ENCODE measurements at places on chromosomes 7 and 10.

GRCh38 chr7:46054272-46054671 is 133.2 kb upstream of the IGFBP3 start:
- DNase-seq, result no peak

GRCh38 chr7:94252971-94253370 is 141.7 kb upstream of the COL1A2 start:
- no peak for DNase-seq

DNA sequence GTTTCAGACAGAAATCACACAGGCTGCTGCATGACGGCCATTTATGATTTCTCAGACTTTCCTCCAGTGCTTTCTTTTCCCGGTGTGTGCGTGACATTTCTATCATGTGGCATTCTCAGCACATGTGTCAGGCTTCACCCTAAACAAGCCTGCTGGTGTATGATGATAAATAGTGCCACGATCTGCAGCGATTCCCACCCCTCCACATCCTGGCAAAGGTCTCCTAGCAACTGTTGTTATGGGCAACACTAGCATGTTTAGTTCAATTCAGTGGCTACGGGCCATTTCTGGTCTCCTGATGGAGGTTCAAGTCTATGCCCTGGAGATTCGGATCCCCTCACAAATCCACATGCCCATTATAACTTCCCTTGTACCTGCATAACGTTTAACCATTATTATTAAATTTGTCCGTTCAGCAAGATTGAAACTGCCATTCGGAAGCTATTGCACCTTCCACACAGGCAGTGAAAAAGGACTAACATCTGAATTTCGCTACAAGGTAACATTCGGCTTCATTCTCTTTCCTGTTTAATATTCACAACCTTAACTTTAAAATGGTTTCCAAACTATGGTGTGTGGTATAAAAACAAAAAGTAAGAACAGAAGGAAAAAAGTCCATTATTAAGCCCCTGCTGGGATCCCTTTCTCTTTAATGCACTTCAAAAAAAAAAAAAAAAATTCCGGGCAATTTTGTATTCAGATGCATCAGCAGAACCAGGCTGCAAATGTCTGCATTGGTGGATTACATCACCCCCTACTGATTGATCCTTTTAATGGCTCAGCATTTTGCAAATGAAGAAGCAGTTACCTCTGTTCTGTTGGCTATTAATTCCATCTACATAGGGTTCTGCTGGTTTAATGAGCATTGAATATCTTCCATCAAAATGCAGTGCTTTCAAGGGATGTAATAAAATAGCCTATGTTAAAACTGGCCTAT is 90.2 kb downstream of the FRMD4A start:
- no peak for DNase-seq

GRCh38 chr10:130251766-130252165 is 115.6 kb downstream of the GLRX3 start:
- DNase-seq, result no peak

GRCh38 chr10:115572740-115573455 is 479.7 kb downstream of the ATRNL1 start:
- no peak for DNase-seq

DNA sequence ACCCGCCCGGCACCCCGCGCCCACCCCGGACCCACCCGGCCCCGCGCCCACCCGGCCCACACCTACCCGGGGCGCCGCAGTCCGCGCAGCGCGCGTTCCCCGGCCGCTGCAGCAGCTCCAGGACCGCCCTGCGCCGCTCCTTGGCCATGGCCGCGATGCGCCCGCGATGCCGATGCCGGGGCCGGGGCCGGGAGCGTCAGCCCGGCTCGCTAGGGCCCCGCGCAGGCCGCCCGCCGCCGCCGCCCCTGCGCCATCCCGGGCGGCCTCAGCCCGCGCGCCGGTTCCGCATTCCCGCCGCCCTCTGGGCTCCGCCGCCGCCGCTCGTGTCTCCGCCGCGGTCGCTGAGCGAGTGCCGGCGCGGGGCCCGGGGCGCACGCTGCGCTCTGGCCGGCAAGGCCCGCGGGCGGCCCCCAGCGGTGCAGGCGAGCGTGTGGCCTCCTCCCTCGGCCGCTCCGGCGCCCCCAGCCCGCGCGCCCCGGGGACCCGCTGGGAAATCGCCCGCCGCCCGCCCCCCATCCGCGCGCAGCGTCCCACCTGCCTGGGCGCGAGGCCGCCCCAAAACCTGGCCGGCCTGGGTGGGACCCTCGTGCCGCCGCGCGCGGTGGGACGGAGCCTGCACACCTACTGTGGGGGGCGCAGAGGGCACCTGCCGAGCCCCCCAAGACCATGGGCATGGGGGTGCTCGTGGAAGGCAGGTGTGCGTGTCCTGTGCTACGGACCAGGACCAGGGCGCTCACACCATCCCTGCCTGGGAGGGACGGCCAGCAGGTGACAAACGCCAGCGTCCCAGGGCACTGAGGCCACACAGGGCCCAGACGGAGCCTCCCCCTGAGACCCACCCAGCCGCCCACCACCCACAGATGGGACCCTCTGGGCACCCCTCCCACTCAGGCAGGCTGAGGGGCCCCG is at the start of gene ADAP1:
ADAP1 (minus strand) TSS at position 351 of the 909 bp plus-strand sequence; CDS start at position 148, 203 bp downstream.
- peak; percentile 47 for DNase-seq

GRCh38 chr7:8161364-8161828 is 100.6 kb downstream of the ICA1 start:
- no peak for DNase-seq

DNA sequence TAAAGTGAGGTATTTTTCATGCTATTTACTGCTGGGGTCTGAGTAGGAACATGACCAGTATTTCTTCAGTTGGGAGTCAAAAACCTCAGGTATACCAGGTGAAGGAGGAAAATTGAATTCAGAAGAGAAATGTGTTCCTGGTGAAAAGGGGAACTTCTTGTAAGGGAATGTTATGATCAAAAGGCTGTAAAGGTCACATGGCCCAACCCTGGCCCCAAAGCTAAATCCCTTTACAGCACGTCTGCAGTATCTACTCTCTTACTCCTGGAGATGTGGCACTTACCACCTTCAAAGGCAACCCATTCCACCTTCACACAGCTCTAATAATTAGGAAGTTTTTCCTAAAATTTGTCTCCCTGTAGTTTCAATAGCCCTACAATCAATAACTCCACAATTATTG is 15.2 kb downstream of the PIK3AP1 start:
- DNase-seq, result no peak

DNA sequence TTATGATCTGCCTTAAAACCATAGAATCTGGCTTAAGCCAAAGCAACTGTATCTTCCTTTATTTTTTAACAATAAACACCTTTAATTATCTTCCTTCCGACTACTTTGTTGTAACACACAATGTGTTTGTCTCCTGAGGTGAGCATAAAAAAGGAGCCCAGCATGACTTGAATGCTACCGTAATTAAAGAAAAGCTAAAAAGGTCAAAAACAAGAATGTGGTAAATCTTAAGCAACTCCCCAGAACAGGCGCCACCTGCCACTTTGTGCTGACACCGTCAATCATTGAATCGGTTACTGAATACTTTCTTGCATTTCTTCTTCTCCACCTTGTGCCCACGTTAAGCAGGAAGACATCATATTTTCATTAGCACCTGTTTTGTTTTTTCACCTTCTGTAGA is 569.9 kb upstream of the C7orf33 start:
- DNase-seq, result no peak

GRCh38 chr10:78920011-78920410 is 148.8 kb upstream of the ZMIZ1 start:
- no peak for DNase-seq

- no peak for DNase-seq
Measured at GRCh38 chr10:81215498-81215897, 659.5 kb upstream of the NRG3 start.

DNA sequence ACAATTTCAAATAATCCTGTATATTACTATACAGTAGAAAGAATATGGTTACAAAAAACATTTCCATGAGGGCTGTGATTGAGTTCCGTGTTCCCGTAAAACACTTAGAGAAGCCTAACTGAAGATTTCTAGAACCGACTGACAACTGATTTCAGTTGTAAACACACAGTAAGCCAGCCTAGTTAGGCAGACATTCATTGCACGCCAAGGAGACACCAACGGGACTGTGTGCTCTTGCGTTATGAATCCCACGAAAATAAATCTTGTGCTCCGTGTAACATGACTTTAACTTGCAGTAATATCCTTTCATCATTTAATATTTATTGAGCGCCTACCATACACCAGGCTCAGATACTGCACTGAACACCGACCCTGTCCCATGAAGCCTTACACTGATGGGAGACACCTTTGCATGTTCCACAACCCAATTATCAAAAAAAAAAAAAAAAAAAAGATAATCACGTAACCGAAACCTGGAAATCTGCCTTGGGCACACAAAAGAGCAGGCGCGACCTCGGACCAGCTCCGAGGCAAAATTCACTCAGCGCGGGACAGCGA is 420 bp upstream of the KLHL7 start:
- no peak for DNase-seq

GRCh38 chr7:585229-585711 is 65.6 kb upstream of the PDGFA start:
- no peak for DNase-seq

DNA sequence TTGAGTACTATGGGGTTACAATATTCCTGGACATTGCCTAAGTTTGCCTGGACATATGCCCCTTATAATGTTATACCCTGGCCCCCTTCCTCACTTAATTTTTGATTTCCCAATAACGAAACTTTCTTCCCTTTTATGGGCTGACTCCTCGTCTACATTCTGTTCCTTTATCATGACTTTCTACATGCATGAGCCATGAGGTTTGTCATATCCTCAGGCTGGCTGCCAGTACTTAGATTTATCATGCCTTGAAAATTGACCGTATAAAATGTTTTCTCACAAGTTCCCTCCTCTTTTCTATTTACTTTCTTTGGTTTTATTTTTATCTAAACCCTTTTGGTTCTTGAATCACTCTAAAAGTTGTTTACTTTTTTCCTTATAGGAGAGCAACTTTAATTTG is 4.7 kb downstream of the DNAH11 start:
- DNase-seq, result no peak

- no peak for DNase-seq
Measured at GRCh38 chr7:158771213-158771834, 58.0 kb downstream of the ESYT2 start.

DNA sequence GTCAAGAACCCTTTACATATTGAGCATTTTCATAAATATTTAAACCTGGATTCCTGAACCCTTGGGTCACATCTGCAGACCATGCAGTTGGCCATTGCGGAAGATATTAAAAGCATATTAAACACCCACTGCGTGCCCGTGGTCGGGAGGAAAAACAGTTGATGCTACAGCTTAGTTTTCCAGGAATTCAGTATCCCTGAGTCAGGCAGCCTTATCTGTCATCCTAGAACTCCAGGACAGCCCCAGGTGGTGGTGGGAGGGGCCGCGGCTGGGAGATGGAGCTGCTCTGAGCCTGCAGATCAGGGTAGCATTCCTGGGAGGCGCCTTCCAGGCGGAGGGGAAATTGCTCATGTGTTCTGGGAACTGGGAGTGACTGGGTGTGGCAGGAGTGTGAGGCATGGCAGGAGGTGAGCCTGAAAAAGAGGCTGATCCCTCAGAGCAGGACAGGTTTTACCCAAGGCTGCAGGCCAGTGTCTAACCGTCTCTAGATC is 222.9 kb upstream of the SH2B2 start:
- no peak for DNase-seq

DNA sequence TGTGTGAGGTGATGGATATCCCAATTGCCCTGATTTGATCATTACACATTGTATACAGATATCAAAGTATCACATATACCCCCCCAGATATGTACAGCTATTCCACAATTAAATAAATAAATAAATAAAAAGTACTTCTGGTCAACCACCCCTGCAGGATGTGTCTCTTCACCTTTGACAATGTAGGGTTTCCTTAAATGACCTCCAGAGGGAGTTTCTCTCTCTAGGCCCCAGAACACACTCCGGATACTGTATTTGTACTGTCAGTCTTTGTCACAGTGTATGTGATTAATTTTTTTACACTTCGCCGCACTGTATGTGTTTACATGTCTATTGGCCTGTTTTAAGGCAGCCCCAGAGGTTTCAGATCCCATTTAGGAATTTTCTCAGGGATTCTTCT is 123.6 kb downstream of the ADCYAP1R1 start:
- DNase-seq, result no peak

GRCh38 chr10:71657604-71658466 is 61.7 kb downstream of the C10orf105 start:
- no peak for DNase-seq

DNA sequence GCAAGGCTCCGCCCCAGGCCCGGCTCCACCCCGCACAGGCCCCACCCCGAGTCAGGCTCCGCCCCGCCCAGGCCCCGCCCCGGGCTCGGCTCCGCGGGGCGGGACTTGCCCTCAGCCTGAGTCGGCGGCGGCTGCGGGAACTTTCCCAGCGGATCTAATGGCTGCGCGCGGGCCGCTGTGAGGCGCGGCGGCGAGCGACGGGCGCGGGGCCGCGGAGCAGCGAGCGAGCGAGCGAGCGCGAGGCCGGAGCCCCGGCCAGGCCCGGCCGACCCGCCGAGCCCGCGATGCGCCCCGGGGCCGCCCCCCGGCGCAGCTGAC is at the start of gene INPP5A:
INPP5A (plus strand) TSS at position 104 of the 318 bp plus-strand sequence. CDS start 310 bp downstream, outside the sequence.
- no peak for DNase-seq

- DNase-seq, result peak; percentile 40
Measured at GRCh38 chr10:102231357-102232318, 5.5 kb downstream of the ELOVL3 start.

DNA sequence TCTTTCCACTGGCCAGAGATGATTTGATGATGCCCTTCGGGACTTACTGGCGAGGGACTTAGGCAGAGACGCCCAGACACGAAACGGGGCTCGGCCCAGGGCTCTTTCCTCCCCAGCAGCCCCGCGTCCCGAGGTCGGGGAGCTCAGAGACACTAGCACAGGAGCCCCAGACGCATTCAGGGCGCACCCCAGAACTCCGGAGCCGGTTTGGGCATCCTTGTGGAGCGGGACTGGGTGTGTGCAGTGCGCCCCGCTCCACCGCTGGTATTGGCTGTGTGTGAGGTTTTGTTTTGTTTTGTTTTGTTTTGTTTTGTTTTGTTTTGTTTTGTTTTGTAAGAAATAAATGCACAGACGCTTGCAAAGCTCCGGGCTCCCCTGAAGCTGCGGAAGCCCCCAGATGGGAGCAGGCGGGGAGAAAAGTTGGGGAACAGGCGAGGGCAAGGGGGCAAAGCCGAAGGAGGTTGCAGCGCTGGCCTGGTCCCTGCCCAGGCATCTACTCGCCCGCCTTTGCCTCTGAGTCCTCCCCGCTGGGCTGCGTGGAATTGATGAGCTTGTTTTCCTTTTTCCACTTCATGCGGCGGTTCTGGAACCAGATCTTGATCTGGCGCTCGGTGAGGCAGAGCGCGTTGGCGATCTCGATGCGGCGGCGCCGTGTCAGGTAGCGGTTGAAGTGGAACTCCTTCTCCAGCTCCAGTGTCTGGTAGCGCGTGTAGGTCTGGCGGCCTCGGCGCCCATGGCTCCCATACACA is 1.9 kb upstream of the HOXA5 start:
- no peak for DNase-seq

- DNase-seq, result no peak
Measured at GRCh38 chr10:12783293-12783692, 218.2 kb downstream of the CCDC3 start.

GRCh38 chr7:47635091-47636080 is 53.5 kb upstream of the TNS3 start:
- peak; percentile 30 for DNase-seq

DNA sequence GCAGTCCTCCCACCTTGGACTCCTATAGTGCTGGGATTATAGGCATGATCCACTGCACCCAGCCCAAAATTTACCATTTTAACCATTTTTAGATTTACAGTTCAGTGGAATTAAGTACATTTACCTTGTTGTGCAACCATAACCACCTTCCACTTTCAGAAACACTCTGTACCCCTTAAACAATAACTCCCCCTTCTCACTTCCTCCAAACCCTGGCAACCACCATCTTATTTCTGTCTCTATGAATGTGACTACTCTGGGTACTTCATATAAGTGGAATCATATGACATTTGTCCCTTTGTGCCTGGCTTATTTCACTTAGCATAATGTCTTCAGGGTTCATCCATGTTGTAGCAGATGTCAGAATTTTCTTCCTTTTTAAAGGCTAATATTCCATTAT is 33.6 kb downstream of the SUFU start:
- no peak for DNase-seq
